ENCODE measurements at places on chromosomes 2 and 18.

GRCh38 chr2:49753344-49753985 is 599.1 kb upstream of the FSHR start:
- DNase-seq = no peak

DNA sequence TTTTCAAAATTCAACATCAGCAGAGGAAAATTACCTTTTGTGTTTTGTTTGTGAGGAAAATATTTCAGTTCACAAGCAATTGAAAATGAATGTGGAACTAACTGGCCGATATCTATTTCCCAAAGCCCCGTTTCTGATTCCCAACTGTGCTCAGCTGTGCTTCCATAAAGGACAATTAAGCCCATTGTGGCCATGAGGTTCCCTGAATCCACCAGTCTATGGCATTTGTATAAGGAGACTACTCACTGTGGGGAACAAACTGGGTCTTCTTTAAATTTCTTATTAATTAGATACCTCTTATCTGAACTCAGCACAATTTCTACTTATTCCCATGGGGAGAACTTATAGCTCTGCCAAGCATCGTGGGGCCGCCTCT is 31.4 kb upstream of the AGAP1 start:
- no peak for DNase-seq

GRCh38 chr2:106104332-106105062 is 89.6 kb downstream of the UXS1 start:
- peak; percentile 41 for DNase-seq

GRCh38 chr2:99487906-99488305 is 1.9 kb downstream of the REV1 start:
- no peak for DNase-seq

GRCh38 chr2:136436936-136437335 is 319.0 kb upstream of the CXCR4 start:
- no peak for DNase-seq

DNA sequence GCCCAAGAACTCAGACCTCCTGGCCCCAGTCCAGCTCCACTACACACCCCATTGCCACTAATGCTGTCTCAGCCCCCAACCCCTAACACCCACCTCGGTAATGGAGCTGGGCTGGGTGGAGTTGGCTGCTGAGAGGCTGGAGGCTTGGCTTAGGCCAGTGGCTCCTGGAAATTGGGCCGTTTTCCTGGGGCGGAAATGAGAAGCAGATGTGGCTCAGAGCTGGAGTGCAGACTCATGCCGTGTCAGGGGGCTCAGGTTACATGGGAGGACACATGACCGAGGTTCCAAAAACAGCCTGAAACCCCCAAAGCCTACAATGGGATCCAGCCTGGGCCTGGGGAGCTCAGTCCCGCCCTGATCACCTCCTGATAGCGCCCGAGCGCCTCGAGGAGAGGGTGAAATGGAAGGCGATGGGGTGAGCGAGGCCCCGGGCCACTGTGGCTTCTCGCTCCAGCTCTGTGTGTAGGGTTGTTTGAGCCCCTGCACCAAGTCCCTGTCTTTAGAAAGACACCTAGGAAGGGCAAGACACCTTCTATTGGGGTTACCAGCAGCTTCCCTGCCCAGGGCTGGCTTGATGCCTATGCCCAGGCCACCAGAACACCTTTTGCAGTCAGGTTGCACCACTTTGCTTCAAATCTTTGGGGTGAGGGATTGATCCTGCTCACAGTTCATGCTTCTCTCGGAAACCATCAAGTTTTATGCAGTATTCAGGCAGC is 175.7 kb upstream of the HAAO start:
- DNase-seq = no peak

DNA sequence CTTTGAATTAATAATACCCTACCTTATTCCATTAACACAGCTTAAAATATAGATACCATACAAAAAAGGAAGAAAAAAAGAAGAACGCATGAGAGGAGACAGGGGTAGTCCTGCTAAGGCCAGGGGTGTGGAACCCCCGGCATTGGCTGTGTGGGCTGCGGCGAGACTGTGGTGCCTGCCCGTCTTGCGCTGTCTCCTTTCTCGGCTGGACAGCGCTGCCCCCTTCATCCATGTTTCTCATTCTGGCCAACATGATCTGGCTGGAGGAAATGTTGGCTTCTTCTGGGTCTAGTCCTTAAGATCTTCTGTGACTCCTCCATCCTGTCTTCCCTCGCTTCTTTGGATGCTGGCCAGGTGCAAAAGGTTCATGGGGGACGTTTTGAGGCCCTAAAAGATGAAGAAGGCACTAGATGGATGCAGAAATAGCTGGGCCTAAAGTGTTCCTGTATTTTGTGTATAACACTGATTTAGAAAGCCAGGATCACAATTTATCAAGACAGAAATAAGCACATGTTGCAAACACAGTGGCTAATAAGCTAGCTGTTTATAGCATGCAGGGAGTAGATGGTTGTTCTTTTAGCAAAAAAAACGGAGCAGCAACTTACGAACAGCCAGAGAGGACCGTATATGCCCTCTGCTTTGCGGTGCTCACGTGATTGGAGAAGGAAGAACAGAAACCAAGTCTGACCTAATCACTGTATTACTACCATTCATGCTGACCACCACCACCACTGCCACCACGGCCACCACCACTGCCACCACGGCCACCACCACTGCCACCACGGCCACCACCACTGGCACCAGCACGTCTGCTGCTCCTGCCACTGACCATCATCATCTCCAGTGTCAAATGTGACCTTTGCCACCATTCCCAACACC is 71.7 kb upstream of the ASB18 start:
- DNase-seq = no peak

DNA sequence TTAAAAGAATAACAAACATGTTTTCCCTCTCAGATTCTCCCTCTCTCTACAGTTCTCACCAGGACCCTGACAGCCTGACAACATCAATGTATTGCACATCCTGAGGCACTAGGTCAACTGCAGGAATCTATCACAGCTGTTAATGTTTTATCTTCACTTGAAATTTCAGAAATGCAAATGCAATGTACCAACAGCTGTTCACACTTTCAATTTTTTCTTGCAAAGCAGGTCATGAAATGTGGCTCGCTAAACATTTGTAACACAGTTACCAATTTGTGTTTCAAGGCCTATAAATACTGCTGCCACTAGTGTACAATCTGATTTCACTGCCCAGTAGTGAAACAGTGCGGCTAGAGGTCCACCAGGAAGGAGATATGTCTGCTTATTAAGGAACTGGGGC is 147.8 kb downstream of the EXOC6B start:
- no peak for DNase-seq

GRCh38 chr18:34787931-34788532 is 77.9 kb downstream of the DTNA start:
- DNase-seq = no peak

- no peak for DNase-seq
These were observed 24.2 kb downstream of the SIX3 start for GRCh38 chr2:44965684-44966083.

DNA sequence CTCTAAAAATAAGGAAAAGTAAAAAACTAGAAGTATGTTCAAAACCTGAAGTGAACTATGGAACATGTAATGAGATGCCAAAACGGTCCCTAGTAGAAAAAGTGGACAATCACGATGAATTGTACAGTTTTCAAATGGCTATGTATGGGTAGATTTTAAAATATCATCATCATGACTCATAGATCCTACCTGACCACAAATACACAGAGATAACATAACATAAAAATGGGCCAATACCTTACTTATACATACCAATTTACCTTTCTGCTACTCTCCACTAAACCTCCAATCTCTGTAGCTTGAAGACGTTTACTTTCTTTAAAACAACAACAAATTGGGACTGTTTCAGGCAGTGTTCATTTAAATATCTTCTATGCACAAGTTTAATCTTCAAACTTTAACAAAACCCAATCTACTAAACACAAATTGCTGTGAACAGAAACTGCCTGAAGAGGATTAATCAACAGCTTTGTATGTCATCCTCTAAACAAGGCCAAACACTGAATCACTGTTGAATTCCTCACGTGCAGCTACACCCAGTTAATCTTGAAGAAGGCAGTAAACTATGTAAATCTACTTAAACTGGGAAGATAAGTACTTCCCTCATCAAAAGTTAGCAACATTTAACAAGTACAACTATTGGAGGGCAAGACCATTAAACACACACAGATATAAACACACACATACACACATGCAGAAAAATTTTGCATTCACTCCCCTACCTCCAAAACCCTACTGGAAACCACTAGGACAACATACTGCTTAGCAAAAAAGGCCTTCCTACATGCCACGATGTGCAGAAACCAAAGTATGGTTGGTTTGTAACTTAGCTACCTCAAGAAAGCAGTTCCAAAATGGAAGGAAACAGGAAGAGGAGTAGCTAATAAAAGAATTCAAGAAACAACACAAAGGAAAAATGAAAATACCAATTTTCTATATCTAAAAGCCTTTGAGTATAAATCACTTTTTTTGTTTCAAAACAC is 90.3 kb downstream of the RBMS1 start:
- DNase-seq = no peak

- DNase-seq = no peak
These were observed 309.5 kb downstream of the SATB2 start for GRCh38 chr2:199148076-199148845.
